NCI-H1436 treated with DMSO at 0.1 percent for 48 hours (cell line): ENCODE measurements at places on chromosomes 2 and 18.

DNA sequence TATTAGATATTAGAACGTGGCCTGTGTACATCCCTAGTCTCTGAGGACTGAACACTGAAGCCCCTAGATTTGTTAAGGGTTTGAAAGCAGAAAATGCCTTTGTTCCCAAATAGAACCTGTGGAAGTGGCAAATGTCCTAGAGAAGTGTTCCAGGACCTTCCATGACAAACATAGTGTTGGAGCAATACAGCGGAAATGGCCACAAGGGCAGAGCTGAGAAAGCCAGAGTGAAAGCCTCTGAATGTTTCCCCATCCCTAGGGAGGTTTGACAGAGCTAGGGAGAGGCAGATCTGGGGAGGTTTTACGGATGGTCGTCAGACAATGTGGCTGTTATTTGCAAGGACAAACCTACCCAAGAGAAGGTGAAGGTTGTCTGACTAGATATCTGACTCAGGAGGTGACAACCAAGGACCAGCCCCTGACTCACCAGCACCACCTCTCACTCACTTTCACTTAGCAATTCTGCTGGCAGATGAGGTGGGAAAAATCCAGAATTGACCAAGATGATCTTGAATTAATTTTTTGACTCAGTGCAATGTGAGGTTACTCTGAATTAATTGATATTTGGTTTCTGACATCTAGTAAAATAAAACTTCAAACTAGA lies 24.1 kb downstream of the RBM43 start:
- DNase-seq = no peak

GRCh38 chr2:50752237-50752636 lies 279.7 kb downstream of the NRXN1 start:
- DNase-seq = no peak

GRCh38 chr2:106137731-106138521 lies 56.2 kb downstream of the UXS1 start:
- DNase-seq = no peak

DNA sequence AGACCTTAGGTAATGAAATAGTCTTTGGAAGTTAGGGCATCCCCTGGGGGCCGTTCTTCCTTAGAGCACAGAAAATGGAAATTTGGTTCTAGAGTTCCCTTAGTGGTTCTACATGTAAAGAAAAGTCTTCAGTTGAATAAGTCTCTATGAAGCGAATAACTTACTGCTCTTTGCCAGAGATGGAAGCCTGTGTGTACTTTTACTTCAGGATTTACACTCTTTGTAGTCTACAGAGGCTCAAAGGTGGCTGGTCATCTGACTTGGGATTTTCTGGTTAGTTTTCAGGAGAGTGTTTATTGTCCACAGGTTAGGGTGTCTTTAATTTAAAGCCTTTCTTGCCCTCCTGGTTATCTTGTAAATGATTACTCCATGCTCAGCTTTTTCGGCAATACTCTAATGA lies 210.6 kb downstream of the ZNF521 start:
- no peak for DNase-seq

DNA sequence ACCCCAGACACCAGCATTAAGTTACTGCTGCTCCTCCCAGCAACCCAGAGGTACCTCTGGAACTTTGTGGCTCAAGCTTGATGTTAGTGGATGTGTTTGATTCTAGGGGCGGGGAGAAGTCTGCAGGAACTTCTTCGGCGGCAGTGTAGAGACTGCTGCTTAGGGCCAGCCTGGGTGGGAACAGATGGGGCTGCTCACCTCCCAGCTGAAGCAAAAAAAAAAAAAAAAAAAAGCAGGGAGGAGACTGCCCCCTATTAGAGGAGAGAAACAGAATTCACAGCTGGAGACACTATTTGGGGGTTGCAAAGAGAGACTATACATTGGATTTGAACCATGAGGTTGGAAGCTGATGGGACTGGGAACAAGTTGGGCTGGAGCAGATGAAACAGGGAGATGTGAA lies 28.6 kb upstream of the FAM136A start:
- DNase-seq = no peak

- DNase-seq = no peak
Observed at GRCh38 chr2:180823546-180824141, 156.8 kb upstream of the UBE2E3 start.

DNA sequence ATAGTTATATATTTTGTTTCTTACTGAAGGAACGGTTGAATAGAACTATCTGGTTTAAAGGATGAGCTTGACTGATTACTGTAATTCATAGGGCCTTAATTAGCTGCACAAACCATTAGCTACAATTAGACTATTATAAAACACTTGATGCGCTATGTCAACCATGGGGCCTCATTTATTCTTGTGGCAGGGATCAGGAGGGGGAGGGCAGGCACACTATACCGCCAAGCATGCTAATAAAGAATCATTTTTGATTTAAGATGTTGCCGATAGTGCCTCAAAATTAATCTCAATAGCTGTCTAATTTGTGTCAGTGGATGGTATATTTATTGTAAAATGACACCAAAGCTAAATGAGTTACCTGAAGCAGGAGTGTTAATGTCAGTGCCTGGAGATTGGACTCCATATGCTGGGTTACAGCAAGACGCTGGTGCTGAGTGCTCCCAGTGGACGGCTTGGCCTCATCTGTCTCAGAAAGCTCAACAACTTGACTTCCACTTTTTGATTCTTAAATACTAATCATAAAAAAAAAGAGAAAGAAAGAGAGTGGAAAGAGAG lies 1007.0 kb upstream of the CELF4 start:
- DNase-seq = peak; percentile 37

- DNase-seq = no peak
Observed at GRCh38 chr2:44954889-44955592, 13.5 kb downstream of the SIX3 start.

DNA sequence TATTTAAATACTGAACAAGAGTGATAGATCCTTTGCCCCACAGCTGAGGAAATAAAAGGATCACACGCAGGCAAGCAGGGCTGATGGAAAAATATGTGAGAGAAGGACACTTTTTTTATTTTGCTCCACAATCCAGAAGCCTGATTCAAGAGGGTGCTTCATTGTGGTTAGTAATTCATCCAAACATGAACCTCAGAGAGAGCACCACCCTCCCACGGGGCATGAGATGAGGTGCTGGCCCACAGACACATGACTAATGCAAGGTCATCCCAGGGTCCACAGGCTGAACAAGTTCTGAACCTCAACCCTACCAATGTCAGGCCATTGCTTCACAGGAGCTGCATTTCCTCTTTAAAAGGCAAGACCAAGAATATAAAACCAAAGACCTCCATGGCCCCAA lies 239.6 kb downstream of the MREG start:
- no peak for DNase-seq

DNA sequence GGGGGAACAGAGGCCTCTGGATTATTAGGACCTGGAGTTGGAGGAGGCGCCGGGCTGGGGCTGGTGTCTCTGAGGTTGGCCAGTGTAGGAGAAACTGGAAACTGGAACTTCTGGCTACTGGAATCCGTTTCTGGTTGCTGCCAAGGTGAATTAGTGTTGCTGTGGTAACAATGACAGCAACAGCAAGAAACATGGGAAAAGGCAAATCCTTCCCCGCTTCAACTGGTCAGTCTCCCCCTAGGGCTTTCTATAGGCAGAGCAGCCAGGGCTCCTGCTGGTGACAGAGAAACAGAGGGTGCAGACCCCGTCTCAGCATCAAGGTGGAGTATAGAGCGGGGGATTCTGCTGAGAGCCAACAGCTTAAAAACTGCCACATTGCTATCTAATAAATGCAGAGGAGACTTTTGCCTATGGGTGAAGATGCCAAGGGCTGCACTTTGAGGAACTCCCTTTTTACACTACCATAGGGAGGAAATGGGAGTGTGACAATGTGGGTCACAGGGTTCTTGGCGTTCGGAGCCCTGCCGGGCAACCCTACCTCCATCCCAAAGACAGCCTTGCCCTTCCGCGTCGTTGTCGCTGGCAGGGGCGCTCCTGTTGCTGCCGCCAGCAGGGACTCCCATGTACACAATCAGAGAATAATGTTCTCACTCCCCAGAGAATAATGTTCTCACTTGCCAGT lies 81.4 kb upstream of the CABLES1 start:
- DNase-seq = peak; percentile 13

GRCh38 chr2:64137567-64137966 lies 6.7 kb downstream of the PELI1 start:
- DNase-seq = no peak

GRCh38 chr2:109637749-109638570 lies 23.8 kb downstream of the SOWAHC start:
- DNase-seq = no peak

GRCh38 chr2:85435981-85436835 lies 17.7 kb downstream of the SH2D6 start:
- DNase-seq = no peak

DNA sequence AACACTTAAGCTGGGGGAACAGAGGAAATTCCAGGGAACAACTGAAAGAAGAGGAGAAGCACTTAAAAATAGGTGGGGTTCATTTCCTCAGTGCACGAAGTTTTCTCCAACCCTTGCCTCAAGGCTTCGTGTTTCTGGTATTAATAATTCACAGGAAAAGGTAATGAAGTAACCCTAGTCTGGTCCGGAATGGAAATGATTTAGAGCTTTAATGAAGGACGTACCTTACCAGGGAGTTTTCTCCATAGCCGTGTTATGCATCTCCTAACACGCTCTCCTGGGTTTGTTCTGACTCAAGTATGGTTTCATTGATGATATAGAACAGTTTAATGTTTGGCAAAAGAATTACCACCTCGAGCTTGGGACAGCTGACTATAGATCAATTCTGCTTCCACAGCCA lies 214.2 kb downstream of the MTX2 start:
- no peak for DNase-seq

- DNase-seq = no peak
Observed at GRCh38 chr18:24054130-24054529, 39.6 kb downstream of the TTC39C start.

GRCh38 chr2:66189553-66189952 lies 245.4 kb upstream of the MEIS1 start:
- DNase-seq = no peak

DNA sequence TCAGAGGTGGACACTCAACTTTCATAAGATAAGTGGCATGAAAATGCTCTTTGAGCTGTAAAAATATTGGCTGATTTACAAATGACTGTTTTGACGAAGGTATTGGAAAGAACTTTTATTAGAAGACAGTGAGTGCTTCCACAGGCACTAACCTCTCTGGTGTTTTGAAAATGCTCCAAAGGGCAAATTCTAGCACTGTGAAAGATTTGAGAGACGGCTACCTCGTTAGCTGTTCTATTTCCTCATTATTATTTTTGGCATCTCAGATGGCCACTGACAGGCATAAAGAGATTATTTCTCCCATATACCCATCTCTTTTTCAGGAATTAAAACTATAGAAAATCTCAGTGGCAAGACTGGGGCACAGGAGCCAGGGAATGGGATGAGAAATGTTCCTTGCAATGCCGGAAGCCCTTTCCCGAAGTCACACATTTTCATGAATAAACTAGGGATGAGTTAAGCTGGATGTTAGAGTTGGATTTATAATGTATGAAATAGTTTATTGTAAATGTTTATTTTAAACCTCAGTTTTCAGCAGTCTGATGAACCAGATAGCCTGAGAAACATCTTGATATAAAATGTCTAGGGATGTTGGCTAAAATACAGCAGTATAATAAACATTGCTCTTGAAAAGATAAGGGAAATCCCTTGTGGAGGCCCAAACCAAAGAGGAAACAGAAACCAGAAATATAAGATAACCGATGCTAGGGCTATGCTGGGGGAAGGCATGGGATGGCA lies 175.7 kb downstream of the ASB1 start:
- DNase-seq = no peak
